ENCODE measurements at places on chromosomes 2 and 18. TPM values are rescaled to one million over a fixed set of nuclear protein-coding genes. Genes with fewer than 3 reads are reported as not detected.

The FAM98A gene
- total RNA-seq = 46.1 TPM

The PTPN18 gene
- total RNA-seq = 25.3 TPM

The TMEM247 gene
- total RNA-seq = not detected

The ZBTB7C gene
- total RNA-seq = not detected

DNA sequence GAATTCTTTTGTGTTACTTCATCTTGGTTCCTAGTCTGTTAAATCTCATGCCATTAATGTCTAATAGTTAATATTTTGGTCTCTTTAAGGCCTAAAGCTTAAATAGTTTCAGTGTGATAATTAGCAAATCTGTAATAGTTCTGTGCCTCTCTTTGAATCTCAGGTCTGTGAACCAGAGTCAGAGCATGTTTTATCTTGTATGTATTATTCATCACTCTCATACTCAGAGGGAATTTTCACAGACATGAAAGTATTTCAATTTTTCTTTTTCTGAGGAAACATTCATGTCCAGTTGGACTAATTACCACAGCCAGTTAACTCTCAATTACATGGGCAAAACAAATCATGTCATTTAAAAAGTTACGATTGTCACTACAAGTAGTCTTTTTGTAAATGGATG is 931.9 kb upstream of the SLC39A10 start:
- H3K4me1 ChIP-seq = no peaks in the 10 kb centered on the region
- no peak for DNase-seq
- no peaks in the 10 kb centered on the region for H3K27me3 ChIP-seq
- H3K36me3 ChIP-seq = no peaks in the 10 kb centered on the region
- no peak overlapping the region for H3K27ac ChIP-seq
- no peak overlapping the region for H3K4me3 ChIP-seq

GRCh38 chr2:195823206-195823605 is 166.2 kb downstream of the SLC39A10 start:
- no peaks in the 10 kb centered on the region for H3K36me3 ChIP-seq
- no peak overlapping the region for H3K27ac ChIP-seq
- H3K4me1 ChIP-seq = peaks cover 3% of the 10 kb centered on the region
- DNase-seq = no peak

GRCh38 chr2:39949131-39949530 is 170.1 kb upstream of the THUMPD2 start:
- H3K27ac ChIP-seq = peak overlapping the region; percentile 91
- H3K4me3 ChIP-seq = no peak overlapping the region
- peaks cover 34% of the 10 kb centered on the region for H3K4me1 ChIP-seq
- no peaks in the 10 kb centered on the region for H3K36me3 ChIP-seq

- H3K36me3 ChIP-seq = peaks cover 31% of the 10 kb centered on the region
- peak within 1 kb of the TSS; percentile 100 for H3K4me3 ChIP-seq
- H3K27ac ChIP-seq = peak within 1 kb of the TSS; percentile 100
- DNase-seq = peak; percentile 75
- H3K27me3 ChIP-seq = no peaks in the 10 kb centered on the region
Observed at GRCh38 chr2:241315879-241316631, at the start of gene SEPTIN2. SEPTIN2 (plus strand) TSS chr2:241315925; CDS start chr2:241324233, 8,308 bp downstream.

DNA sequence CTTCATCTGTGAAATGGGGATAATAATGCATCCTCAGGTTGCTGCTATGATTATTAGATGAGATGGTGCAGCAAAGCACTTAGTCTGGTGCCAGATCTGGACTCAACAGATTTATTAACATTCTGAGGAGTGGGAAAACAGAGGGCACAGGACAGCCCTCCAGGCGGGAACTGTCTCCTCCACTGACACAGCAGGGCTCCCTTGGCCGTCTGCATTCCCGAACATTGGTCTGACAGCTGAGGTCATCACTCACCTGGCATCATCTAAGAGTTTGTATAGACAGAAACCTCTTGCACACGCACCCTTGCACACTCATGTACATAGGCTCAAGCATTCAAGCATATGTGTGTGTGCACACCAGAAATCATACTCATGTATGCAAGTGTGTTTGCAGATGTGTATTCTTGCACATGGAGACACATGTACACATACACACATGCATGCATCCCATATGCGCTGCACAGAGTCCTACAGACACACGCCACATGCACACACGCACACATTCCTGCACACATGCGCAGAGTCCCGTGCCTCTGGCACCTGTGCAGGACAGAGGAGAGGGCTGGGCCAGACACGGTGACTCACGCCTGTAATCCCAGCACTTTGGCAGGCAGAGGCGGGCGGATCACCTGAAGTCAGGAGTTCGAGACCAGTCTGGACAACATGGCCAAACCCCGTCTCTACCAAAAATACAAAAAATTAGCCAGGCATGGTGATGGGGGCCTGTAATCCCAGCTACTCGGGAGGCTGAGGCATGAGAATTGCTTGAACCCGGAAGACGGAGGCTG is 173.3 kb upstream of the GLI2 start:
- no peak overlapping the region for H3K27ac ChIP-seq
- peaks cover 3% of the 10 kb centered on the region for H3K27me3 ChIP-seq
- no peak for DNase-seq
- no peaks in the 10 kb centered on the region for H3K4me1 ChIP-seq
- H3K36me3 ChIP-seq = no peaks in the 10 kb centered on the region
- H3K4me3 ChIP-seq = no peak overlapping the region

DNA sequence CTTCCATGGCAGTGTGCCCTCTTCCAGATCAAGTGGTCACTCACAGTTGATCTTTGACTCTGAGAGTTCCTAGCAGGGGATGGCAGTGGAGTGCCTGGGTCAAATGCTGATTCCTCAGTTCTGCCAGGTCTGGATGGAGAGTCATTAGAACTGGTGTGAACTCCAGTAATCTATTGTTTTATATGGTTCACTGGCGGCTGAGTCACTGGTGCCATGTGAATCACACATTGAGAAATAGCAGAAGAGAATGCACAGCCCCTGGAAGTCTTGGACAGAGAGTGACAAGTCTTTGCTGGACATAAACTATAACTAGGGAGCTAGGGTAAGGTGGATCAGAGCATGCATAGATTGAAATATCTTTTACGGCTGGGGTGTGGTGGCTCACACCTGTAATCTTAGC is 86.9 kb downstream of the EIF2AK3 start:
- peaks cover 14% of the 10 kb centered on the region for H3K27me3 ChIP-seq
- no peak overlapping the region for H3K27ac ChIP-seq
- H3K36me3 ChIP-seq = no peaks in the 10 kb centered on the region
- no peak for DNase-seq
- H3K4me3 ChIP-seq = no peak overlapping the region

- H3K27me3 ChIP-seq = no peaks in the 10 kb centered on the region
- no peak overlapping the region for H3K4me3 ChIP-seq
- no peak overlapping the region for H3K27ac ChIP-seq
- no peaks in the 10 kb centered on the region for H3K36me3 ChIP-seq
- no peak for DNase-seq
- H3K4me1 ChIP-seq = peaks cover 21% of the 10 kb centered on the region
Observed at GRCh38 chr2:147865560-147865959, 20.7 kb downstream of the ACVR2A start.

- peaks cover 76% of the 10 kb centered on the region for H3K4me1 ChIP-seq
- no peak overlapping the region for H3K27ac ChIP-seq
- peaks cover 4% of the 10 kb centered on the region for H3K36me3 ChIP-seq
Observed at GRCh38 chr2:239253264-239253663, 147.6 kb downstream of the HDAC4 start.

- no peak for DNase-seq
- H3K4me1 ChIP-seq = peaks cover 32% of the 10 kb centered on the region
- no peaks in the 10 kb centered on the region for H3K27me3 ChIP-seq
- H3K36me3 ChIP-seq = peaks cover 3% of the 10 kb centered on the region
- no peak overlapping the region for H3K27ac ChIP-seq
- no peak overlapping the region for H3K4me3 ChIP-seq
Observed at GRCh38 chr18:13386891-13387801, 168.6 kb downstream of the LDLRAD4 start.

GRCh38 chr2:137862651-137863050 is 101.6 kb upstream of the HNMT start:
- DNase-seq = no peak
- H3K4me1 ChIP-seq = no peaks in the 10 kb centered on the region
- H3K4me3 ChIP-seq = no peak overlapping the region
- H3K27ac ChIP-seq = no peak overlapping the region
- H3K27me3 ChIP-seq = peaks cover 13% of the 10 kb centered on the region
- H3K36me3 ChIP-seq = no peaks in the 10 kb centered on the region

DNA sequence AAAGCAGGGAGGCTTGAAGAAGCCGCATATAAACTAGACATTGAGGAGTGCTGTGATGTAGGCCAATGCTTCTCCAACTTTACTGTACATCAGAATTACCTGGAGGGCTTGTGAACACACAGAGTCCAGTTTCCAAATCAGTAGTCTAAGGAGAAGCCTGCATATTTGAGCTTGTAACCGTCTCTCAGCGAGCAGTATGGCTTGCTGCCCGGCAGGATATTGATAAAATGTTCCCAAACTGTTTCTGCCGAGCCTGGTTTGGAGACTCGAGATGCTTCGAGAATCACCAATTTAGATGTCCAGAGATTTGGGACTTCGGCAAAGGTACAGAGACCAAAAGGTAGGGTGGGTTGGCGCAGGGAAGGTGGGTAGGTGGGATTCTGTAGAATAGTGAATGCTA is 11.0 kb upstream of the RAB31 start:
- no peaks in the 10 kb centered on the region for H3K36me3 ChIP-seq
- peaks cover 2% of the 10 kb centered on the region for H3K27me3 ChIP-seq

Measured in activated naive CD4-positive, alpha-beta T cell treated with anti-CD3 and anti-CD28 coated beads for 36 hours (primary cell).